ENCODE measurements at places on chromosomes 1 and 21.

- no peak for DNase-seq
Observed at GRCh38 chr1:232951180-232951579, 769 bp downstream of the NTPCR start.

DNA sequence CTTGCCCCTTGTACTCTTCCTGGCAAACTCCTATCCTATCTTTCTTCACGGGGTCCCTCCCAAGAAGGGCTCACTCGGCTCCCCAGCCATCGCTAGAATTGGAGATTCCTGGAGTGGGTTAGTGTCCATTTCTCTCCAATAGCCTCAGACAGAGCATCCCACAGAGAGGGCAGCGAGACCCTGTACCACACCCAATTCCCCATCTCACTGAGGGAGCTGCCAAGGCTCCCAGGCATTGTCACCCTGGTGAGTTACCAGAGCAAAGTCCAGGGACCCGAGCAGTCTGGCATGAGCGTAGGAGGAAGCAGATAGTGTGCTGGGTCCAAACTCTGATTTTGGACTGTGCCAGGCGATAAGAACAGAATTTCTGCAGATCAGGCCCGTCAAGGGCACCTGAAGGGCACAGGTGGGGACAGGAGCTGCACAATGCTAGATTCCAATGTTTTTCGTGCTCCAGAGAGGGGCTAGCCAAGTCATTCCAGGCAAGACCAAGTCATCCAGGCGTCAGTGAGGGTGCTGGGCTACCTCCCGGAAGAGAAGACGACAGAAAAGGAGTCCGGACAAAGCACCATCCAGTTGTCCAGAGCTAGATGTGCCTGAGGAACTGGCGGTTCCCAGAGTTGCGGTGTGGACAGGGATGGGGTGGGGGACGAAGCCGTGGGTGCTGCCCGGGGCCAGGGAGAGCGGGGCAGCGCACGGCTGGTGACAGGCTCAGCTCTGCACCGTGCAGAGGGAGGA, 15.3 kb downstream of the AKR7A3 start:
- no peak for DNase-seq

DNA sequence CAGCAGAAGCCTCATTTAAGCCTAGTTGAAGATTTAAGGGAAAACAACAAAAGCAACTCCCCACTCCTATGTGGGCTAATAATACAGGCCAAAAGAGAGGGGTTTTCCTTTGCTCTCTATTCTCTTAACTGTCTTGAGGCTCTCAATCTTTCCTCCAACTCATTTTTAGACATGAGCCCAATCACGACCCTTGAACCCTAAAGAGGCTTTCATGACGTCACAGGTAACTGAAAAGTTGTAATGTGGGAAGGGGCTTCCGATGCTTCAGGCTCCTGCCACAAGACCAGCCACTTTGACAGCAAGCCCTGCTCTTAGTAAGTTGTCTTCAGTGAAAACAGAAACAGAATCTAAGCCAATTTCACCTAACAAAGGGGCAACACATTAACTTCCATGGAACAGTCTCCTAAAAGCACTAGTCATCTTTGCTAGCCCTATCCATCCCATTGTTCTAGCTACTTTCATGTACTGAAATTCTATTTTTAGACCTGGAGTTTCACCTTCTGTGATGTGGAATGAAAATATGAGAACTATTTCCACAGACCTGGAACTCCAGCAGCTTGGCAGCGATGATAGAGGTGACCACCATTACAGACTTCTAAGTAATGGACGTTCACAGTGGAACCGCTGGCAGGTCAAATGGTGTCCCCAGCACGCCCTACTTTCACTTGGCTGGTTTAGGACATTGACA, 36.3 kb downstream of the GPR161 start:
- DNase-seq = no peak

- DNase-seq = no peak
Observed at GRCh38 chr1:114154146-114154962, 685 bp upstream of the SYT6 start.

DNA sequence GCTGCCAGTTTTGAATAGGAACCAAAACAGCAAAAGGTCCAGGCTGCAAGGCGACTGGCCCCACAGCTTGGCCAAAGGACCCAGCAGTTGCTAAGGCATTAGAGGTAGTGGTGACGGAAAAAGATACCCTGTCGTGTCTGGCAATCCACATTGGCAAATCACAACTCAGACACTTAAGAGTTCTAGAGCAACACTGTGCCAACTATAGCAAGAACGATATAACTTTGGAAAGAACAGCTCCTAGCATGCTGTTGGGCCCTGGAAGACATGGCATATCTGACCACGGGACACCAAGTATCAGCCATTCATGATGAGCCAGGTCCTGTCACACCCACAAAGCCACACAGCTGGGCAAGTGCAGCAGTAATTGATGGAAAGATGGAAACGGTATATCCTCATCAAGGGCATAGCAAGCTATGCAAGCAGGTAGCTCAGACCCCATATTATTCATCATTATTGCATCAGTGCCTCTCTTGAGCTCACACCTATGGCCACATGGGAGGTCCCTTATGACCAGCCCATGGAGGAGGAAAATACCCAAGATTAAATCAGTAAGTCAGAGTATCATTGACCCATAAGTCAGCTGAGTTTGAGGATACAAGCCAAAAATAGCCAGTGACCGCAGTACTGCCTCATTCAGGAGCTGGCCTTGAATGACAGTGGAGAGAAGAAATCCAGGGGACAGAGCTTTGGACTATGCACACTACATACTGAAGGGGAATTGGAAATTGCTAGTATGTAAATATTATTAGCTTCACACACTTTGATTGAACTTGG, 221.2 kb downstream of the SETD4 start:
- DNase-seq = no peak

DNA sequence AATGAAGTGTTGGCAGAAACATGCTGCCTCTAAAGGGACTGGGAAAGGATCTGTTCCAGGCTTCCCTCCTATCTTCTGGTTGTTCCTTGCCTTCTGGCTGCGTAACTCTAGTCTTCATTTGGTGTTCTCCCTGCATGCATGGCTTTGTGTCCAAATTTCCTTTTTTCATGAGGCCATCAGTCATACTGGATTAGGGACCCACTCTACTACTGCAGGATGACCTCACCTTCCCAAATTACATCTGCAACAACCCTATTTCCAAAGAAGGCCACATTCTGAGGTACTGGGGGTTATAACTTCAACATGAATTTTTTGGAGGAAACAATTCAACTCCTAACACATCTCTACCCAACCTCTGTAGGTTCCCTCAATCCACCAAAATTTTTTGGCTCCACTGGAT, 26.3 kb downstream of the MR1 start:
- DNase-seq = no peak

DNA sequence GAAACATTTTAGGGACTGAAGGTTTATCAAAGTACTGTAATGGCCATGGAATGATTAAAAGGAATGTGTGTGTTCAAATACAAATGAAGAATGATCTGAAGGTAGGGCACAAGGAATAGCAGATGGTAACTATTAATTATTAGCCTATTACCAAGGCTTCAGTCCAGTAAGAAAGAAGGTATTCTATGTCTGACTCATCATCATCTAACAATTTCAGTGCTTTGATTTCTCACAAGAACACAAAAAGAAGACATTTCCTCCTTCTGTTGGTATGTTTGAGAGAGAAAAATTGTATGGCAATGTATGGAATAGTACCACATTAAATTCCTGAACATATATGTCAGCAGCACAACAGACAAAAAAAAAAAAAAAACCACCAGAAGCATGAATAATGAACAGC, 57.5 kb downstream of the TYW3 start:
- peak; percentile 42 for DNase-seq

- DNase-seq = no peak
Observed at GRCh38 chr21:46489800-46490199, 31.1 kb downstream of the DIP2A start.

GRCh38 chr1:30514945-30515344, 208.4 kb downstream of the MATN1 start:
- no peak for DNase-seq

DNA sequence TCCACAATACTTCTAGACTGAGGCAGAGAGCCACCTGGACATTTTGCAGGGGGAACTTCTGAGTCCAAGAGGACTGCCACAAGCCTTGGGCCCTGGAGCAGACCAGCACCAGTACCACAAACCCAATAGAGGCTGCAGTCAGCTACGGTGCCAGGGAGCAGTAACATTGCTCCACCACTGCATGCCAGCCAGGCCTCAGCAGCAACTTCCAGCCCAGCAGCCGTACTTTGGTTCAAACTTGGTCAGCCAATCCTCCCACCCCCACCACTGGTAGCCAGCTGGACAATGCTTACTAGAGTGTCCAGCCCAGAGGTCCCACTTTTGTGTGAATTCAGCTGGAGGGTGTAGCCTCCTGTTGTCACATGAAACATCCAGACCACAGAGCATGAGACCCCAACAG, 107.4 kb downstream of the SLC5A9 start:
- DNase-seq = no peak

DNA sequence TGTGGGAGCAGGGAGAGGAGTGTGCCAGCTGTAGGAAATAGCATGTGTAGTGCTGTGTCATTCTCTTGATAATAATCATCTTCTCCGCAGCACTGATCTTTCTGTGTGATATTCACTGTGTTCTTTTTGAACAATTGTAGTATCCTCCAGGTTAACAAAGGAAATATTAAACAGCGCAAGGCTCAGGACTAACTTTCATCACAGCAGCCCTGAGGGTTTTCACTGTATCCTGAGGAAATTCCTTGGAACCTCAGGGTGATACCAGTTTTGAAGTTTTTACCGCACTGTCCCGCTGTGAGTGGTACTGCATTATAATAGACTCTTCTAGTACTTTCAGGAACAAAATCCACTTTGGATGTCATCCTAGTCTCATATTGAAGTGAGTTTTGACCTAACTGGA, 228.4 kb upstream of the COA6 start:
- DNase-seq = no peak

DNA sequence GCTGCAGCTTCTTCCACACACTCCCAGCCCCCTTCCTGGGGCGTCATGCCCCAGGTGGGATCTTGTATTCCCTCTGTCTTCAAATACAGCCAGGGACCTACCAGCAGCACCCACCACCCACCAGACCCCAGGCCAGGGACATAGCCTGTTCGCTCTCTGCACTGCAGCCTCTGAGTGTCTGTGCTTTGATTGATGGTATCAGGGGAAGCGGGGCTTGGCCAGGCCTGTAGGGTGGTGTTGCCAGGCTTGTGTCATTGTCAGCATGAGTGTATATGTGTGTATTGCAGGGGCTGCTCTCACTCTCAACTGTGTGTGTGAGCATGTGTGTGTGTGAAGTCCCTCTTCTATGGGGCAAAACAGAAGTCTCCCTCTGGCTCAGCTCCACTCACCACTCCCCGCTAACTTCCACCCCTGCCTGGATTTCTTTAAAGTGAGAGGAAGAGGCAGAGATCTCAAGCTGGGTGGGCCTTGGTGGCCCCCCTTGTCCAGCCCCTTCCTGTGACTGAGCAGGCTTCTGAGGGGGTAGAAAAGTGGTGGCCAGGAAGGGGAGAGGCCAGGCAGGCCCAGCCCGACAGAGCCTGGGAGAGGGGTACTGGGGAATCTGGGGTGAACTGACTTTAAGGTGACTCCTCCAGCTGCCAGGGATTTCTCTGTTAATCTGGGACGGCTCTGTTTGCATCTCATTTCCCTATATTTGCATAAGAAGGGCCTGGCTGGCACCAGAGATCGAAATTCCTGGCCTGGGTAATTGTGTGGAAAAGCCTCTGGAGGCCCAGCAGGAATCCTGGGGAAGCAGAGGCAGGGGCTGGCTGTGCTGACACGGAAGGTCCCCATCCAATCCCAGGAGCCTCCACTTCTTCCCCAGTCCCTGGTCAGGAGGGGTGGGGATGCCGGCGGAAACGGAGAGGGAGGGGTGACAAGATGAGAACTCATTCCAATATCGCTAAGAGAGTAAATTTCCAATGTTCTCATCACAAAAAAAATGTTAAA, 18.6 kb upstream of the ADGRB2 start:
- DNase-seq = no peak

DNA sequence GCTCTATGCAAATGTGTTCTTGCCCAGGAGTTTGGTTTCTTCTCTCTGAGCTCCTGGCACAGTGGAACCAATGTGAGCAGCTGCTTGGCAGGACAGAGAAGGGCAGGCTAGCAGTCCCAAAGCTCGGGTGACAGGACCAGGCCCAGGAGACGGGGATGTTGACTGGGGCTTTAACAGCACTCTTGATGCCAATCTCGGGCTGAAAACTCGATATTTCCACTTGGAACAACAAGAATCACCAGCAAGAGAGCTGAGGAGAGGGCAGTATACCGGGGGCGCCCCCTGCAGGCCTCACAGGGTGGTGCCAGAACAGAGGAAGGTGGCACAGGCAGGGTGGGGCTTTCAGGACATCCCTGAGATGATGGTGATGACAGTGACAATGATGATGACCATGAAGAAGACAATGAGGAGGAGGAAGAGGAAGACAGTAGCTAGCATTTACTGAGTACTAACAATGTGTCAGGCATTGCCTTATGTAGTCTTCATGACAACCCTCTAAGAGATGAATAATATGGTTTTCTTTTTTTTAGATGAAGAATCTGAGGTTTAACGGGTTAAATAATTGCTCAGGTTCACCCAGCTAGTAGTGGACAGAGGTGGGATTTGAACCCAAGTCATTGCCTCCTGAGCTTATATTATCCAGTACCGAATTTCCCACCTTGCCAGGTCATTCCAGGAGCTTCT, 2.7 kb upstream of the KCNJ9 start:
- DNase-seq = no peak

DNA sequence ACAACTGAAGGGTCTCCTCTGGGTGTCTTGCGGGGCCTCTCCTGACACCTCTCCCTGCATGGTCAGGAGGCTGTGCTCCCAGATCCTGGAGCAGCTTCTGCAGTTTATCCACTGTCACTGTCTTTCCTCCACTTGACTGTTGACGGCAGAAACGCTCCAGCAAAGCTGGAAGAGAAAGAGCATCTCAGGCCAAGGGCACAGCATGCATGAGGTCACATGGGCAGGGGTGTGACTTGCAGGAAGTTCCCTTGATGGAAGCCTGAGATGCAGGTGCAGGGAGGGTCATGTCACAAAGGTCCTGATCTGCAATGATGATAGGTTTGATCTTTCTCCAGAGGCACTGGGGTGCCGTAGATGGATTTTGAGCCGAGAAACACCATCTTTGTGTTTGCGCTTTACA, 23.3 kb downstream of the SLC44A3 start:
- DNase-seq = no peak

DNA sequence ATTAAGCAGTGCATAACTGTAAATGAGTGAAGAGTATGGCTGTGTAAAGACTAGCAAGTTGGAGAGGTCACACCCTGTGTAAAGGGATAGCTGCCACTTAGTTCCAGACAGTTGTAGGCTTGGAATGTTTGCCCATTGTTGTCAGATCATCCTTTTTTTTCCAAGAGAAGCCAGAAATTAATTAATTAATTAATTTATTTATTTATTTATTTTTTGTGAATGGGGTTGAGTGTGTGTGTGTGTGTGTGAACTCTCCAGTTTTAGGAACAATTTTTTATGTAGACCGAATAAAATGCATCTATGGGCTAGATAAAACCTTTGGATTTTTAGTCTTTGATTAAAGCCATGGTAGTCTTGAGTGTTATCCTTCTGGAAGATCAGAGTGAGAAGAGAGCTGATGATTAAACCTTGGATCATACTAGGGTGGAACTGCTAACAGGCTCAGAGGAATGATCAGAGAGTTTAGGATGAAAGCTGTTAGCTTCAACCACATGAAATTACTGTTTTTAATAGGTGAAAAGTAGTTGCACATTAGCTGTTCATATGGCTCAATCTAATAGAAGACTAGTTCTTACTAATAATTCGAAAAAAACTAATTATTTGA, 58.4 kb downstream of the OSBPL9 start:
- no peak for DNase-seq
